ENCODE measurements at places on chromosomes 2 and 18. TPM values are rescaled to one million over a fixed set of nuclear protein-coding genes. Genes with fewer than 3 reads are reported as not detected.

Gene GAL3ST2
- not detected for total RNA-seq

- no peak overlapping the region for H3K4me3 ChIP-seq
- no peaks in the 10 kb centered on the region for H3K27me3 ChIP-seq
- no peak for DNase-seq
These were observed 3.9 kb upstream of the WDSUB1 start for GRCh38 chr2:159290289-159290907.

GRCh38 chr2:200089756-200090109, 134.4 kb downstream of the MAIP1 start:
- H3K4me1 ChIP-seq, result no peaks in the 10 kb centered on the region
- H3K4me3 ChIP-seq, result no peak overlapping the region
- no peaks in the 10 kb centered on the region for H3K36me3 ChIP-seq
- no peak for DNase-seq
- H3K27me3 ChIP-seq, result no peaks in the 10 kb centered on the region
- no peak overlapping the region for H3K27ac ChIP-seq

DNA sequence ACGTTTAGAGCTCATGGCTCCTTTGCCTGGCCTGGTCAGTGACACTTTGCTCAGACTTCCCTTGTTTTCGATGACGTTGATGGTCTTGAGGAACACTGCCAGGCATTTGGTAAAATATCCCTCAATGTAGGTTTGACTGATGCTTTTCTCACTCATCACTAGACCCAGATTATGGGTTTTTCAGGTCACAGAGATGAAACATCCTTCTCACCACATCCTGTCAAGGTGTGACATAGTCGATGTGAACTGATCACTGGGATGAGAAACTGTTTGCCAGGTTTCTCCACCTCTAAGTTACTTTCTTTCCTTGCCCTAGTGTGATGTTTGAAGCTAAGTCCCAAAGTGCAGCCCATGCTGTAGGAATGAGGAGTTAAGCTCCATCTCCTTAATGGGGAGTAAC, 81.5 kb downstream of the AFF3 start:
- DNase-seq, result no peak
- no peak overlapping the region for H3K27ac ChIP-seq

Gene FRZB
- total RNA-seq, result 3.0 TPM

- H3K36me3 ChIP-seq, result no peaks in the 10 kb centered on the region
- no peaks in the 10 kb centered on the region for H3K27me3 ChIP-seq
- no peak for DNase-seq
- no peaks in the 10 kb centered on the region for H3K4me1 ChIP-seq
These were observed 47.7 kb upstream of the TUBA3E start for GRCh38 chr2:130245976-130246375.

Gene AKAIN1
- not detected for total RNA-seq

Data from Peyer's patch (tissue), 4 donors.